IPS DF 19.7 (cell line): ENCODE measurements at places on chromosomes 2 and 18.

DNA sequence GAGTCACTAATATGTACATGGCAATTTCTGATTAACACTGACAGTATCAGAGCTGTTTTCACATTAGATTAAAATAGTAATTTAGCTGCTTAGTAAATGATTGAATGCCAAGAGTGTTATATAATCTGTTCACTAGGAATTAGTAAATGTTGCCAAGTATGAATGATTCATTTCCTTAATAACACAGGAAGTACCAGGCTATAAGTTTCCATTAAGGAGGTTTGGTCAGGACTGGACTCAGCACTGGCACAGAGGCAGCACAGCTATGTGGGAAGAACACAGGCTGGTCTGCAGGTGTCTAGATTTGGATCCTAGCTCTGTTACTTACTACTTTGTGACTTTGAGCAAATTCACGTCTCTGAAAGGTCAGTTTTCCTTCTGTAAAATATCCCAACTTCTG lies 97.2 kb downstream of the TDRD15 start:
- no peak for DNase-seq

- no peak for DNase-seq
Observed at GRCh38 chr2:156476850-156477206, 40.6 kb downstream of the GPD2 start.

DNA sequence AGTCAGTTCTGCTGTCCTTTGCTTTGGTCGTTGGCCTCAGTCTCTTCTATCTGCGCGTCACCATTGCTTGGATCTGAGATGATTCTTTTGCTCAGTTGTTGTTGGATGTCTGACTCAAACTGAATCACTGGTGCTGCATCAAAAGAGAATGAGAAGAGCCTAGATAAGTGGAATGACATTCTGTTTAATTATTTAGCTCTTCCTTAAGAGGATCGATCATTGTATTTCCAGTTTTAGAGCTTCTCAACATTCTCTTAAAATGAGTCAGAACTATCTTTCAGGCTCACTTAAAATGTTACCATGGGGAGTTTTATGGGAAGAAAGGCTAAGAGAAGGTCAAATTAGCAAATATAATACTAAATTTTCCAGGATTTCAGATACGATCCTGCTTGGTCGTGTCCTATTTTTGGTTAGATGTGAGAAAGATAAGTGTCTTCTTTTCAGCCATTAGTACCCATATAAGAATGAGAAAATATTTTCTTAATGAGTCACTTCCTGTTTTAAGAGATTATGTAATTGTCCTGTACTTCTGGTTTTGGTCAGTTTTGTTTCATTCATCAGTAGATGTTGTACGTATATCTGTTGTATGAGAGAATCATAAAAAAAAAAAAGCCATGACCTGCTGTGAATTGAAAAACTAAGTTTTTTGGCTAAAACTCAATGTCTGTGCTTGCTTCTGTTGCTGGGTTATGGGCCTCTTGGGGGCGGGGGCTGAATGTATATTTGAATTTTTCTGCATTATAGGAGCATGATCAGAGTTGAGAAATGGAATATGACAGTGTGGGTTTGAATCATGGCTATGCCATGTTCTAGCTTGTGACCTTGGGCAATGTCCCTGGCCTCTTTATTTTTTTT lies 31.6 kb upstream of the CASP10 start:
- DNase-seq, result no peak

DNA sequence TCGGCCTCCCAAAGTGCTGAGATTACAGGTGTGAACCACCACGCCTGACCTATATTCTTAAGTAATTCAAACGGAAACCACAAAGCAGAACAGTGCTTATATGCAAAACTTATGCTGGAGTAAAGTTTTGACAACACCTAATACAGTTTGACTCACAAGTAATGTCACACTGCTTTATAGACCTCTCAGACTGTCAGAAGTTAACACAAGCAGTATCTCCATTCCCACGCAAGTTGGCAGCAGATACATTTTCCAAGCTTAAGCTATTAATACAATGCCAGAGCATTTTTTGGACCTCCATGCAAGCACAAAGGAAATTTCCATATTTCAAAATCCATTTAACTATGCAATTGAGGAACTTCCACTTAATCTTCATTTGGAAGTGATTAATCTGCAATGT lies 21.0 kb upstream of the SANBR start:
- DNase-seq, result no peak

DNA sequence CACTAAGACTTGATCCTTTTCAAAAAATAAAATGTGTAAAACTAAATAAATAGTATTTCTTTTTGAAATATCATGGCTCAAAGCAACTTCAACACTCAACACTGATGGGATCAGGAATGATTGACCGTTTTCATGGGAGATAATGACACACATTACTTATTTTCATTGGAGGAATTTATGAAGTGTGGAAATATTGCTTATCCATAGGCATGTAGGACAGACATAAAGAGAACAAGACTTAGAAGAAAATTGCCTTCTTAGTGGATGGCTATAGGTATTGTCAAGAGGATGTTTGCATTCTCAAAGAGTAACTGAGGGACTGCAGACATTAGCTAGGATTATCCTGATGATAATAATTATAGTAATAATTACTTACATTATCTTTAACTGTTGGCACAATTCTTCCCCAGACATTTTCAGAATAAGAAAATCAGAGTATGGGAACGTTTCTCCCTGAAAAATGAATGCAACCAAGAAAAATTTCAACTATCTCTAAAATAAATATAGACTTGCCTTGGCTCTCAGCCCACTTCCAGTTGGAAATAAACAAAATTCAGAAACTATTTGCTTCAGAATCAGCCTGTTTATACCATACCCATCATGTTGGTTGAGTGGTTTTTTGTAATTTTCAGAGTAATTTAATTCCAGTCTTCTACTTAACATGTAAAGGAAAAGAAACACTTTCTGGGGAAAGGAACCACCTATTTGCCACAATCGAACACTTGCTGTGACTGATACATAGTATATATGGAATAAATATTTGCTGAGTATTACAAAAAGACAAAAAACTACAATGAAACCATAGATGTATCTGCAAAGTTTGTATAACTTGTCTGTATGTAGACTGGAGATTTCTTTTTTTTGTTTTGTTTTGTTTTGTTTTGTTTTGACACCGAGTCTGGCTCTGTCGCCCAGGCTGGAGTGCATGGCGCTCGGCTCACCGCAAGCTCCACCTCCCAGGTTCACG lies 165.7 kb downstream of the TMX3 start:
- DNase-seq, result no peak

- no peak for DNase-seq
Observed at GRCh38 chr2:233424154-233424951, 70.1 kb downstream of the DGKD start.

DNA sequence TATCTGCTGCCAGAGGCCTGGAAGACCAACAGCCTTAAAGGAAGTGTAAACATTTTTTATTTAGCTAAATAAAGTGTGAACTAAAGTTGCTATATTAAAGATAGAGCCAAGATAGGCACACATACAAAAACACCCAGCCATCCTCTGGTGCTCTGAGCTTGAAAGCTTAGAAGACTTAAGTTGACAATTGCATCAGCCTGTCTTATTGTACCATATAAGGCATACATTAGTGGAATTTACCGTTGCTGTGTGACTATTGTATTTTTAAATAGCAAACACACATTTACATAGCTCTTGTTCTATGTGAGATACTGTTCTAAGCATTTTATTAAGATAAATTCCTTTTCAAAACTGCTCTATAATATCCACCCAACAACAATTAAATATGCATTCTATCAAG lies 736.6 kb upstream of the ZEB2 start:
- no peak for DNase-seq

DNA sequence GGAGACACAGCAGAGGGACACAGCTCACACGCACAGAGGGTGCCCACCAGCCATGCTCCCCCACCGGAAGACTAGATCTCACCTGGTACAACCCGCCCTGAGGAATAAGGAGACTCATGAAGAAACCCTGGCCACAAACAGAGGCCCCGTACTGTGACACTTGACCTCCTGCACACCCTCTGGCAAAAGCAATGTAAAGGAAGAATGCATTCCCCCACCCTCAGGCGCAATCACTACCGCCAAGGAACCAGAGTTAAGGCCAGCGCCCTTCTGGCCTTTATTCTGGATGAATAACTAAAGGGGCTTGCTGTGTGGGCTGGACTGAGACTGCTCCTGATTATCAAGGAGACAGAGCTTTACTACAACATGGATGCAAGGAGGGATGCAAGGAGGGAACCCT lies 509.2 kb upstream of the SPHKAP start:
- no peak for DNase-seq

DNA sequence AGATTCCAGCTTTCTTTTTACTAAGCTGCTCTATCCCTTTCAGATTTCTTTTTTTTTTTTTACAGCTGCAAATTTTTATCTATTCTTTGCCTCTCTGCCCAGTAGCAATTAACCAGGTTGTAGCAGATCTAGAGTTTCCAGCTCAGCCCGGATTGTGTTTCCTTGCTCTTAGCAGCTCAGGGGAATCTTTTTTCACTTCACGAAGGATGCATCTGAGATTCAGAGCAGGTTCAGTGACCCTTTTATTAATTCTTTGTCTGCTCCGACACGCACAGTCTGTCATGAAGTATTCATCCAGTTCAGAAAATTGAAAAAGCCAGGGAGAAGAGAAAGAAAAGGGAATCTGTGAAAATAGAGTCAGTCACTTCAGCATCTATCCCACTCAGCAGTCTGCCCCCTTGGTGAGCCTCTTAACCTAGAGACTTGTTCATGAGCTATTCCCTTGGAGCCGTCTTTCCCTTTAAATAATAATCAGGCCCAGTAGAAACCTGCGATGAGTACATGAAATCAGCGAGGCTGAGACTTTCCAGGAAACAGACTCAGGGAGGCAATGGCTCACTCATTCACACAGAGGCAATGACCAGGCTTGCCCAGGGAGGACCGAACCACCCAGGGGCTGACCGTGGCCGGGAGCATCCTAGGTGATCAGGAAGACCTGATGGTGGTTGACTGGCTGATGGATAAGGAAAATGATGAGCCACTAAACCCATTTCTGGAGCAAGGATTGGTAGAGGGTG lies 103.4 kb upstream of the ITGA6 start:
- DNase-seq, result no peak

DNA sequence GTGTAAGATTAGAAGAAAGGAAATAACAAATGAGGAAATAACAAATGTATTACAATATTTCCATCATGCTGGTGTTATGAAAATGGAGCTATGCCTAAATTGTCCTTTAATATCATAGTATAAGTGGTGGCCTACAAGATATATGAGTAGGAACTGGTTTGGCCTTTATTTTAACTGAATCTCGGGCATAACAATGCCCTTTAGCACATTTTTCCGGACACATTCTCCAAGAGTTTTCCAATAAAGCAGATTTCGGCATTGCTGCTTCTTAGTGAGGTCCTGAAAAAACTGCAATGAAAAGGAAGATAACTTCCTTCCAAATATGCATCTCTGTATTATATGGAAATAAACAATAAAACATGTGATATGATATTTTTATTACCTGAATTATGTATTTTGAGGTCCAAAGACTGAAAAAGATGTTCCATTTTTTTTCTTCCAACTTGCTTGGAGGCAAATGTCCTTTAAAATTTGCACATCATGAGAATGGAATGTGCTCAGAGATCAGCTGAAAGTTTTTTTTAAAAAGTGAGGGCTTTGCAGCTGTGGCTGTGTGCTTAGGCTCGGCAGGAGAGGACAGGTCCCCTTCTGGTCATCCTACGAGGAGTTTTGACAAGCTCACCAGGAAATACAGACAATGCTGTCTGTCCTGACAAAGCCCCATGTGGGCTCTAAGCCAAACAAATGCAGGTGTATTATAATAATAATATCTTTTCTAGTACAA lies 132.3 kb upstream of the RND3 start:
- no peak for DNase-seq

- no peak for DNase-seq
Observed at GRCh38 chr2:16031058-16031847, 90.9 kb downstream of the MYCN start.

DNA sequence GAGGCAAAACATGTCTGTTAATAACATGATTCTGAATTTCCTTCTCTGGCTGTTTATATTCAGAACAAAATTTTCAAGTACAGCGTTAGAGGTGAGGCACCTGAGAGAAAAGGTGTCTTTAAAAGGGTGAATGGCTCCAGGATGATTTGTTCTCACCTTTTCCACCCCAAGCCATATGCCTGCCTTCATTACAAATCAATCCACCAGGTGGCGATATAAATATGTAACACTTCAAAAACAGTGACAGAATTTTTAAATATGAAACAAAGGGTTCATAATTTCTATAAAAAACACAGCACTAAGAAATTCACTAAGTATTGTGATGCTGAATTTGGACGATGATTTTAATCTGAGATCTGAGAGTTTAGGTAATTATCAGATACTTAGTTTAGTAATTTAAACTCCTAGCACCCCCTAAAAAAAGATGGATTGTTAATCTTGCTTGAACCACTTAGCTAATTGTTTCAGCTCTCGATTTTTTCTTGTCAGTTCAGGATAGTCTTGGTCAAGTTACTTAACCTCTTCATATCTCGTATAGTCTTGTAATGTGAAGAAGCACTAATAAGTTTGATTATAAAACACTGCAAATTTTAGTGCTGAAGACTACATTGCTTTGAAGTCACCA lies 528.8 kb downstream of the CPS1 start:
- DNase-seq, result no peak

GRCh38 chr2:17079262-17079661 lies 413.6 kb upstream of the CYRIA start:
- no peak for DNase-seq

GRCh38 chr2:225597911-225598310 lies 198.4 kb downstream of the NYAP2 start:
- no peak for DNase-seq

DNA sequence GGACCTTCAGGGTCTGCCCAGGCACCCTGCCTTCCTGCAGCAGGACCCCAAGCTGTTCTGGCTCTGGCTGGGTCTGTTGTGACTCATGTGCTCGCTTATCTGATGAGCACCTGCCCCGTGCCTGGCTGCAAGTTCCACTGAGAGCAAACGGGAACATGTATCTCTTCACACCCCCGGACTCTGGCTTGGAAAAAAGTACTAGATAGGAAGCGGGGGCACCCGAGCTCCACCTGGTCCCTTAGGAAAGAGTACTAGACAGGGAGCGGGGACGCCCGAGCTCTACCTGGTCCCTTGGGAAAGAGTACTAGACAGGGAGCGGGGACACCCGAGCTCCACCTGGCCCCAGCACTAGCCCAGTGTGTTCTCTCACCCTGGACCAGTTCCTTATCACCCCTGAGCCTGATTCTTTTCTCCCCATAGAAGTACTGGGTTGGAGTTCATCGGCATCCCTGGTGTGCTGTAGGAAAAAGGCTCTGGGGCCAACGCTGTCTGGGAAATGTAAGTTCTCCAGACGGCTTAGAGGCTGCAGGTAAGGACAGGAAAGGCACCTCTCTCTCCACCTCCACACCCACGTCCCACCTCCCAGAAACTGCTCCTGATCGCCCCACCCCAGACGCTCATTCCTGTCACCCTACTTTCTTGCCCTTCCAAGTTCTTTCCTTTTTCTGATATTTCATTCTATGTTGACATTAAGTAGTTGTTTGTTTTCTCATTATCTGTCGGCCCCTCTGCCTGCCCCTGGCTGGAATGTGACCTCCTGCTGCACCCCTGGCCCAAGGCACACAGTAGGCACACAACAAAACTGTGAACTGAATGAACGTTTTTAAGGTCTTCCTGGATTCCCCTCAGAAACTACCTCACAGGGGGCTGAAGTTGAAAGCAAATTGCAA lies 40.2 kb downstream of the HDAC4 start:
- DNase-seq, result no peak
